ENCODE measurements at places on chromosomes 7 and 10. TPM values are rescaled to one million over a fixed set of nuclear protein-coding genes. Genes with fewer than 3 reads are reported as not detected.

SPDYE6 gene
- total RNA-seq = not detected

CXCL12 gene
- not detected for total RNA-seq

FAM25A gene
- not detected for total RNA-seq

TFPI2 gene
- total RNA-seq = 218 TPM

GRCh38 chr10:3009341-3009740 is 58.0 kb upstream of the PFKP start:
- DNase-seq = no peak

- no peak for DNase-seq
Measured at GRCh38 chr10:13924040-13924725, 337.4 kb downstream of the PRPF18 start.

DNA sequence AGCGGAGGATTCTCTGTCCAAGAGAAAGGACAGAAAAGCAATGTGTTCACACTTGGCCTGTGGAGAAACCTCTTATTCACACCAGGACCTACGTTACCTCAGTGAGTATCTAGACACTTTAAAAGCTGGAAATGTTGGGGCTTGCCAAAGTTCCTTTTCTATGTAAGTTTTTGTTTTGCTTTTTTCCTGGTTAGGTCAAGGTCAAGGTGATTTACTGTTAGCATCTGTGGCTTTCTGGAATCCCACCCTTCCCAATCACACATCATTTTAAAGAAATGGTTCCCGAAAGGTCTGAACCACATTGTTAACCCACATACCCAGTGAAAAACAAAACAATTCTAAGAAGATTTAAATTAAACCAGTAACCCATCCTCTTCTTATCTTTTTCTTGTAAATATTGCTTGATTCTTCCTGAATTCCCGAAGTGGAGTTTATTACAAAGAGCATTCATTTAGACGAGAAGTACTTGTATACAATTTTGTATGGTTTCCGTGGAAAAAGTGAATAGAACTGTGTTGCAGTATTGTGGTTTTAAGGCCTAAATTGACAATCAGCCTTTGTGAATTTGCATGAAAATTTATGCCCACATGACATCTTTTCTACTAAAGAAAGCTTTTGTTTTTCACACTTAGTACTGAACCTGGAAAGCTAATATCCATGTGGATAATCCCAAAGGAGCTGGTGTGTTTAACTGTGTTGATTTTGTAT is 827.0 kb upstream of the IGFBP3 start:
- DNase-seq = no peak
